ENCODE measurements at places on chromosomes 6 and 20.

DNA sequence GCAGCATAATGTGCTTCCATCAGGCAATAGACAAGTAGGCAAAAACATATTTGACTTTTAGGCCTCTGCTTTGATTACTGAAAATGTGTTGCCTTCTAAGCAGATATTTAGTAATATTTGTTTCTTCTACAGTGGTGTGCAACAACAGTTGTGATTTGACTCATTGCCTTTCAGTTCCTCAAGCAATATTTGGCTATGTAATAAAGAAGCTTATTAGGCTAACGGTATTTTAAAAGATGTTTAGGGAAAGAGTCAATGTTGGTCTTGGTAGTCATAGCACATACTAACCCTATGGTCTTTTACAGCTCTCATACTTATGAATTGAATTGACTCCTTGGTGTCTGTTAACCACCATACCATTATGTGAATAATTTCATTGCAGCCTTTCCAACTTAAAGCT lies 124.1 kb downstream of the GRIK2 start:
- DNase-seq, result no peak

- DNase-seq, result no peak
These were observed 23.3 kb downstream of the TMC2 start for GRCh38 chr20:2559651-2560050.

GRCh38 chr6:19562468-19562867 lies 274.7 kb upstream of the ID4 start:
- no peak for DNase-seq

DNA sequence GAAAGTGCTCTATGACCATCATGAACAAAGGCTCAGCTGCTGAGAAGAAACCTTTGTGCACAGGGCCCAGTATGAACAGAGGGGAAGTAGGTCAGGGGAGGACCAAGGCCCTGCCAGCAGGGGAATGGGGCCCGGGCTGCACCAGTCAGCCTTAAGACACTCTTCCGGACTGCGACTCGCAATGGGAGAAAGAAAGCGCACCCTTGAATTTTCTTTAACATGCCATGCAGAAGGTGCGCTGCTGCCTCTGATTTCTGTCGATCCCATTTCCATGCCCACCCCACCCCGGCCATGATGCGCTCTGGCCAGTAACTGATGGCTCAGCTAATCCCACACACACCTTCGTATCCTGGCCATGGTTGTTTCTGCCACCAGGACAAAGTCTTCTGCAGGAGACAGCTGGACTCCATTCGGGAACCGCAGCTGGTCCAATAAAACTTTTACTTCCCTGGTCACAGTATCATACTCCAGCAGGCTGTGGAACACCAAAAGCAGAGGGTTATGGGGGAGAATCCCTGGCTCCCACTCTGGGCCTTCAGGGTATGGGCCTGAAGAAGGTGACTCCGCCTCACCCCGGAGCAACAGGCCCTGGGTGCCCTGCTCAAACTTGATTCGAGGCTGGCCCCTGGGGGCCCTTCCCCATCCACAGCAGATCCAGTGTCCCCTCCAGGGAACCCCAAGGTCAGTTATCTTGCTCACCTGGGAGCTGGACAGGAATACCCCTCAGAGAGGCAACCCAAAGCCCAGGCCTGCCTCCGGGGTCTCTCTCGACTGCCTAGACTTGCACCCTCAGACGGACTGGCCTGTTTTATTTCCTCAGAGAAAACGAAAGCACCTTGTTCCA lies 20.3 kb downstream of the CST7 start:
- DNase-seq, result no peak

DNA sequence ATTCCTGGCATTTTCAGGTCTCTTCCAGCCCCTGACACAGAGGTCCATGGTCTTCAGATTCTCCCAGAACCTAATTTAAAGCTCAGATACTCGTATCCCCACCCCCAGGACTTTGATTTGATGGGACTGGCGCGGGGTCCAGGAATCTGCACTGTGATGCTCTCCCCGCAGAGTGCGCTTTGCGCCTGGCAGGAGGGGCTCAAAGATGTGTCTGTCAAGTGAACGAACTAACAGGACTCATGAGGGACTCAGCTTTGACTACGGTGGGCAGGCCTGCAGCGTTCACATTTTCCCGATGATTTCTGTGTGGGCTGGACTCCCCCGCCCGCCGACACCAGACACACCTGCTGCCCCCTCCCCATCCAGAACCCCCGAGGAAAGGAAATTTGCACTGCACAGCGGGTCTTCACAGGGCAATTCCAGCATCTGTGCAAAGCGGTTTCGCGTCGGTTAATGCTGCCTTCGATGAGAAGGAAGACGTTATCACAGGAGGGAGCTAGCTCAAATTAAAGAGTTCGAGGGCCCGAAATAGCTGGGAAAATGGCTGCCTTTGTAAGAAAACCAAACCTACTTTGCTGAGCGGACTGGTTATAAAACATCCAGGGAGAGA lies 90.2 kb downstream of the ZDHHC14 start:
- DNase-seq, result no peak

GRCh38 chr20:43955062-43955749 lies 40.6 kb downstream of the TOX2 start:
- DNase-seq, result peak; percentile 74

GRCh38 chr20:33789109-33789857 lies 21.9 kb upstream of the CHMP4B start:
- DNase-seq, result no peak

DNA sequence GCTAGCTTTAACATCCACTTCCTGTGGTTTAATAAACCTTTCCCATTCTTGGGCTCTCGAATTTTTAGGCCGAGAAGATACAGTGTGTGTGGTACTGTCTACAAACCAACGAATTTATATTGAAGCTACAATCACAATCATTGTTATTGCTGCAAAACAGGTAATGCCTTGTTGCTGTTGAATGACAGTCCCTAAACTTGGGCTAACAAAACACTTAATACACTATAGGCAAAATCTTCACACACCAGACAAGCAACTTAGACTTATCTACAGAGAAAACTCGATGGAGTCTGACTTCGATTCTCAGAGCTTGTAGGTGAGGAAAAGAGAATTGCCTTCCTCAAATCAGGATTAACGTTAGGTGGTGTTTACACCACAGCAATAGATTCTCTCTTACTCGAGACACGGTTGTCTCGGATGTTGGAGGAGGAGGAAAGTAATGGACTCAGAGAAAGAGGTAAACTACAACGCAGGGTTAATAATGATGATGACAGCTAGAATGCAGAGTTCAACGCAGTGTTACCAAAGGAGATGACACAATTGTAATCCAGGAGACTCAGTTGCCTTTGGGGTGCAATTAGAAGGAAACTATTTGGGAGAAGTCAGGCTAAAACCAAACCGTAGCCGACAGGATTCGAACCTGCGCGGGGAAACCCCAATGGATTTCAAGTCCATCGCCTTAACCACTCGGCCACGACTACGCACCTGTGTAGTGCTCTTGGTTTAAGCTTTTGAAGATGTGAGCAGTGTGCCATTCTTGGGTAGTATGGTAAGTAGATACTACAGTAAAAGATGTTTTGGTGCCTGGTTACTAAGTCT lies 32.5 kb upstream of the ZNF184 start:
- DNase-seq, result no peak

- no peak for DNase-seq
These were observed 6.6 kb downstream of the SLC2A4RG start for GRCh38 chr20:63745961-63746731.

GRCh38 chr20:46004187-46004586 lies 4.5 kb upstream of the MMP9 start:
- DNase-seq, result no peak

GRCh38 chr20:61841966-61842365 lies 223.7 kb downstream of the TAF4 start:
- no peak for DNase-seq

DNA sequence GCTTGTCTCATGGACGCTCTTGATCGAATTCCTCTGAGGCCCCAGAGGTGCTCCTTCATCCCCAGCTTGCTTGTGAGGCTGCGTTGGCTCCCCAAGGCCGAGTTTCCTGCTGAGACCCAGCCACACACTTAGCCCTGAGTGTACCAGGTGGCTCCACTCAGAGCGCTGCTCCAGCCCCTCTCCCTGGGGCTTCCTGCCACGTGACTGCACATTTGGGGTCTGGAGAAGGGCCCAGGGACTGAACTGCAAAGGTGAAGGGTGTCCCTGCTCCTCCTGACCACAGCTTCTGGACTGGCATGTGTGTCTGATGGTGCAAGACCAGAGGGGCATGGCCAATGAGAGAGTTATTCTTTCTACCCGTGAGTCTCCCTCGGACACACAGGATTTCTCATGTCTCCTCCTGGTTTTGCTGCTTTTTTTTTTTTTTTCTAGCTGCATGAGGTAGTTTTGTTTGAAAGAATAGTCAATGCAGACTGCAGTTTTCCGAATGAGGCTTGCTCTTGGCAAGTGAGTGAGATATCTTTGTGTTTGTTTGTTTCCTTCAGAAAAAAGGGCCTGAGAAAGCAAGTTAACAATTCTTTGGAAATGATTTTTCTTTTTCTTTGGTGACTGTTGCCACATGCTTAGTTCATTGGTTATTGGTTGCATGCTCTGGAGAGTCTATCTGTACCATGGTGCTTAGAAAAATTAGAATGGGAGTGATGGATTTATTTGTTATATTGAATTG lies 3.1 kb upstream of the ZNF831 start:
- no peak for DNase-seq

- no peak for DNase-seq
These were observed 1.3 kb upstream of the HLA-B start for GRCh38 chr6:31358302-31358701.

- DNase-seq, result no peak
These were observed 161.3 kb upstream of the EYA4 start for GRCh38 chr6:133079901-133080300.

GRCh38 chr6:45483501-45483900 lies 105.8 kb upstream of the SUPT3H start:
- no peak for DNase-seq

DNA sequence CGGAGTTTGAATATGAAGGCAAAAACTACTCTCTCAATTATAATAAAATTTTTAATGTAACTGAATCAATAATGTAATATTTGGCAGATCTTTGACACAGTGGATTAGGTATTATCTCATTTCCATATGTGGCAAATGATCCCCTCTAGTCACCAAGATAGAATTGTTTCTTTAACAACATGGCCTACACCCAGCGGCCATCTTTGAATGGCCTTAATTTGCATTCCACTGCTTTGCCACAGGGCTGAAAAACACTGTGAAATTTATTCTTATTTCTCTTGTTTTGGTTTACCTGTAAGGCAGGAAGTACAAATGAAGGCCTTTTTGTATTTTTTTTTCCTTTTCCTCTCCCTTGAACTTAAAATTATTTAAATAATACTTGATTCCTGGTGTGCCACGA lies 162.6 kb upstream of the SCGN start:
- no peak for DNase-seq
